ENCODE measurements at places on chromosomes 3 and 15.

DNA sequence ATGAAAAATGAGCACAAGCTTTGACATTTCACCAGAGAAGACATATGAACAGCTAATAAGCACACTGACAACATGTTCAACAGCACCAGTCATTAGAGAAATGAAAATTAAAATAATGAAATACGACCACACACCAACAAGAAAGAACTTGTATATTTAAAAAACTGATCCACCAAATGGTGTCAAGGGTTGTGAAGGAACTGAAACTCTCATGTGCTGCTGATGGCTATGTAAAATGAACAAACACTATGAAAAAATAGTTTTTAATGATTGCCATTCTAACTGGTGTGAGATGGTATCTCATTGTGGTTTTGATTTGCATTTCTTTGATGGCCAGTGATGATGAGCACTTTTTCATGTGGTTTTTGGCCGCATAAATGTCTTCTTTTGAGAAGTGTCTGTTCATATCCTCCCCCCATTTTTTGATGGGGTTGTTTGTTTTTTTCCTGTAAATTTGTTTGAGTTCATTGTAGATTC is 193.8 kb downstream of the SCAPER start:
- DNase-seq, result no peak

- DNase-seq, result no peak
These were observed 9.4 kb downstream of the CTNNB1 start for GRCh38 chr3:41208507-41209220.

GRCh38 chr3:113161661-113162060 is 49.7 kb upstream of the BOC start:
- DNase-seq, result no peak

DNA sequence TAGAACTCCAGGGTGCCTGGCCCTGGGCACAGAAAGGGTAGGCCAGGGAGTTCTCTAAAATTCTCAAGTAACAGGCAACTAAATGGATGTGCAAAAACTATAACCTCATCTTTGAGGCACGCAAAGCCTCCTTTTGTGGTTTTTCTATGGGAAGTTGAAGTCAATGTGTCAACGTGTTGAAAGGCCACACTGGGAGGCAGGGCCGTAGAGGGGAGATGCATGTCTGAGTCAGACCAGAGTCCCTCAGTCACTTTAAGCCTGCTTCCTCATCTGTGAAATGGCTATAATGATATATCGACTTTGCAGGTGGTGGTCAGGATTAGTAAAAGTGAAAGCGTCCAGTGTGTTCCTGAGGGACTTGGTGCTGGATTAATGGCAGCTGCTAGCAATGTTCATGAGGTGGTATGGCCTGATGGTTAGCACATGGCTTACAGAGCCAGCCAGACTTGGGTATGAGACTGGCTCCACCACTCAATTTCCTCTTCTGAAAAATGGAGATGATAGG is 17.0 kb downstream of the TGM5 start:
- no peak for DNase-seq

GRCh38 chr15:71078506-71079207 is 36.6 kb upstream of the THSD4 start:
- no peak for DNase-seq

DNA sequence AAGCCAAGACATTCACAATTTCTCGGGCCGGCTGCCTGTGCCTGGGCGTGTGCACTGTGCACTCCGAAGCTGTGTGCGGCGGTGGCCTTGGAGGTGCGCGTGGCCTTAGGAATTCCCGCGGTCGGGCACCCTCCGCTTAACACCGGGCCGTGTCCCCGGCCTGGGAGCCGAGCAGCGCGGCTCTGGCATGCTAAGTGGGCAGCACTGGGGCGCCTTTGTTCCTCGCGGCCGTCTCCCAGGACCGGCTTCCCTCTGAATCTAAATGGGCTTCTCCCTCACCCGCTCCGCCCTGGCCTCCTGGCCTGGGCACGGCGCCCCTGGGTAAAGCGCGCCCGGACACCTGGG is 498 bp upstream of the ARNT2 start:
- DNase-seq, result no peak

DNA sequence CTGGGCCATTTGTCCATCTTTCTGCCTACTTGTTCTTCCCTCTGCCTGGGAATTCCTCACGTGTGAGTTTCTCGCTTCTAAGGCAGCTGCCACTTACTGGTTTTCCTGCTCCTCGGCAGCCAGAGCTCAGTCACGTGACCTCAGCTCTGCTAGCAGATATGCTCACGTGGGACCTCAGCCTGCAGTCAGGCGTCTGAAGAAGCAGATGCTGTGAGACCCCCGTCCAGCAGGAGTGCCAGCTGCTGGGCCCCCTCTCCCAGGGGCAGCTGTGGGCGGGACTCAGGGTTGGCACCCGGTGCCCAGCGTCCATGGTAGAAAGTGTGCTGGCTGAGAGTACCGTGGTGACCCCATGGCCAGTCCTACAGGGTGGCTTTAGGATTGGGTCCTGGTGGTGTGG is 161.3 kb upstream of the TLE3 start:
- DNase-seq, result peak; percentile 74

DNA sequence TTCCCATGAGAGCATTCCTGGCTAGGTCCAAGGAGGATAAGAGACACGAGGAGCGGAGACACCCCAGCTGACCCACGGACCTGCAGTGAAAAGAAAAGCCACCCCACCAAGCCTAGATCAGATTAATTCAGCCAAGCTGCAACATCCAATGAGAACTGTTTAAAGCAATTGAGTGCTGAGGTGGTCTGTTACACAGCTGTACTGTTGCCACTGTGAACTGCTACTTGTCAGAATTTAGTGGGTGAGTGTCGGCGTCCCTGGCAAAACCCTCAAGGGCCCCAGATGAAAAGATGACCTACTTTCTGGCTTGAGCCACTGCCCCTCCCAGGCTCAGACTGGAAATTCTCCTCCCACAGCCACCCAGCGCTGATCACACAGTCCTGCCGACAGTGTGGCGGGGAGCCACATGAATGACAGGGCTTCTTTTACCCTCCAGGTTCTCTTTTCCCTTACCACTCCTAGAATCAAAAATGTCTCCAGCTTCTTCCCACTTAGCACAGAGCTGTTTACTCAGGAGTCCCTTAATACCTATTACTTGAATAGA is 26.4 kb upstream of the KBTBD12 start:
- no peak for DNase-seq

- no peak for DNase-seq
These were observed 30.8 kb downstream of the ARHGEF26 start for GRCh38 chr3:154151969-154152368.

- no peak for DNase-seq
These were observed 515.3 kb downstream of the ZBBX start for GRCh38 chr3:166864473-166865467.

DNA sequence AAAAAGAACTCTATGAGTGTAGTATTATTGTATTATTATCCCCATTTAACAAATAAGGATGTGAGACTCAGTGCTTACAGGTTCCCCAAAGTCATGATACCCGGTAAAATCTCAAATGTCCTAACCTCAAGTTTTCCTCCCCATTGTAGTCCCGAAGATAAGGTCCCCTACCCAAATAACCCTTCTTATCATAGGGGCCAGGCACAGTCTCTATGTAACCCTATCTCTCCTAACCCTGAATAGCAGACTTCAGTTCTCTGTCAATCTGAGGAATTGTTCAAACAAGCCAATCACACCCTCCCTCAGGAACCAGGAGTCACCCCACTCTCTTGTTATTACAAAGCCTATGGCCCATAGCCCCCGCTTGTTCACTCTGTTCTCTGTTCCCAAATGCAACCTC is 10.5 kb upstream of the SUSD5 start:
- no peak for DNase-seq

- no peak for DNase-seq
These were observed 86.6 kb downstream of the HMG20A start for GRCh38 chr15:77507143-77507897.

- no peak for DNase-seq
These were observed 181.2 kb upstream of the TTC14 start for GRCh38 chr3:180420804-180421203.

DNA sequence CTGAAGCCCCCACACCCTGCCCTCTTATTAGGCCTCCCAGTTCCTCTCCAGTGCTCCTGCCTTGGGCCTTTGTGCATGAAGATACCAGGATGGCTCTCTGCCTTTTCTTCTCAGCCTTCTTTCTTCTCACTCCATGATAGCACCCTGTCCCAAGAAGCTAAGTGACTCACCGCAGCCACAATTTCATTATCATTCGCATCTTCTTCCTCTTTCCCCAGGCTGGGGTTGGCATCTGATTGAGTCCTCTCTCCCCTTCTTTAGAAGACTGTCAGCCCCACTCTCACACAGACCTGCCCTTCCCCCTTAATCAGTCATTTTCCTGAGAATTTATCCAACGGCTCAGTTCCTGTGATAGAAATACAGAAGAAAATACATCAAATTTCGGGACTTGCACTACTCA is 102.0 kb downstream of the STAC start:
- DNase-seq, result no peak

DNA sequence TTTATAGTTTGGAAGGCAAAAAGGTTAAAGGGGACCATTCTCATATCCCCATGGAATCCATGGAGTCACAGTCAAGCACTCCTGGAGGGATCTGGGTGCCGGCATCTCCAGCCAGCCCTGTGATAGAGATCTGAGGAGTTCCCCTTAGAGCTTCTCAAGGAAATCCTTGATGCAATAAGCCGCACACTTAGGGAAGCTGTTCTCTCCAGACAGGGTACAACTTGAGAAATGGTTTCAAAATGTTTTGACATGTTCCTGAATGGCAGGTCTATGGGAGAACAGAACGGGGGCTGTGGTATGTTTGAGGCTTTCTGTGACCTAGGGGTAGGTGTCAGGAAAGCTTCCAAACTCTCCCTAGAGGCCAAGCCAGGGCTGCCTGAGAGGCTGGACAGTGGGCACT is 292.9 kb downstream of the TLE3 start:
- DNase-seq, result no peak

- DNase-seq, result no peak
These were observed 31.3 kb upstream of the SETMAR start for GRCh38 chr3:4271834-4272233.

GRCh38 chr3:4904811-4905695 is 74.2 kb upstream of the BHLHE40 start:
- DNase-seq, result no peak

GRCh38 chr3:5188419-5189221 is 1.1 kb downstream of the EDEM1 start:
- peak; percentile 62 for DNase-seq

DNA sequence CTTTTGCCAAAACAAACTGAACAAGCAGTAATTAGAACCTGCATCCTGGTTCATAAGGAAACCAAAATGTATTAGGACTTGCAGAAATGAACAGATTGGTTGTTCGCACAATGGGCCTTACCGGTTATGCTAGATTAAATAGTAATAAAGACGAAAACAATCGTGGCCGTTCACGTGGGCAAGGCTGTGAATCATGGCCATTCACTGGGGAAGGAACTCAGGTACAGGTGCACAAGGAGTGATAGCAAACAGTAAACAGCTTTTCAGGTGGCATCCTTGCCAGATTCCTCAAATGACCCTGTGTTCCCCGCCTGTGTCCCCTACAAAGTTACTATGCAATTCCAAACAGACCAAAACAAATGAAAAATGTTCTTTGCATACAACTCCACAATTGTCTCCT is 8.2 kb downstream of the LRIG1 start:
- DNase-seq, result peak; percentile 19

GRCh38 chr3:32128936-32129335 is 22.5 kb downstream of the GPD1L start:
- no peak for DNase-seq

- no peak for DNase-seq
These were observed 111.2 kb upstream of the SLC25A36 start for GRCh38 chr3:140830391-140830790.

- DNase-seq, result no peak
These were observed 58.4 kb downstream of the RBMS3 start for GRCh38 chr3:29339016-29339833.

GRCh38 chr3:46900356-46900755 is 22.8 kb downstream of the PTH1R start:
- no peak for DNase-seq

DNA sequence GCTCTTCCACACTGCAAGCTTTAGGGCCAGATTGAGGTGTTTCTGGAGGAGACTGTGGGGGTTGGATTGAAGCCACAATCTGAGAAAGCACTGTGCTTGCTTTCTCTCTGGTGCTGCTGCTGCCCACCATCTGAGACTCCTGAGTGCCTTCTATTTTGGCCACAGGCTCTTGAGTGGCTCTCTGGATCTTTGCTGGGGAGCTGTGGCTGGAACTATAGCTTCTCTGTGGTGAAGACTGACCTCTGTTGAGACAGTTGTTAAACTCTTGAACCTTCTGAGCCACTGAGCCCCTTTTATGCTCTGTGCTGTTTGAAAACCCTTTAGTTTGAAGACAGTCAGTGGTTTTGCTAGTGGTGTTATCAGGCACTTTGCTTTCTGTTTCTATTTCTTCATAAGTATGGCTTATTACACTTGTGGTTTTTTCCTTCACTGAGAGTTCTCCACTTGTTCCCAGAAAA is 108.7 kb upstream of the TSPAN3 start:
- DNase-seq, result peak; percentile 4

- DNase-seq, result no peak
These were observed 8.2 kb downstream of the FILIP1L start for GRCh38 chr3:100106094-100106493.

DNA sequence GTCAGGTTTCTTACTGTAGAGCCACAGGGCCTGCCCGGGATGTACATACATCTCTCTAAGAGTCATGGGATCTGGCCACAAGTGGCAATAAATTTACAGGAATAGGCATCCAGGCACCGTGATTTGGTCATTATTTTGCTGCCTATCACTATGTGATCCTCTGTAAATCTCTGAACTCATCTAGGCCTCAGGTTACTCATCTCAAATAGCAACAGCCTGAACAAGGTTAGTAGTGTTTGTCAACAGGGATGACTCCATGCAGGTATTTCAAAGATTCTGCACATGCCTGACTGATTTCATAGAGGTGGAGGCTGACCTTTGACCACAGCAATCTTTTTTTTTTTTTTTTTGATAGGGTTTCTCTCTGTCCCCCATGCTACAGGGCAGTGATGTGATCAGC is 88.8 kb upstream of the TBL1XR1 start:
- no peak for DNase-seq

GRCh38 chr15:84659904-84660781 is 2.1 kb upstream of the NMB start:
- no peak for DNase-seq

DNA sequence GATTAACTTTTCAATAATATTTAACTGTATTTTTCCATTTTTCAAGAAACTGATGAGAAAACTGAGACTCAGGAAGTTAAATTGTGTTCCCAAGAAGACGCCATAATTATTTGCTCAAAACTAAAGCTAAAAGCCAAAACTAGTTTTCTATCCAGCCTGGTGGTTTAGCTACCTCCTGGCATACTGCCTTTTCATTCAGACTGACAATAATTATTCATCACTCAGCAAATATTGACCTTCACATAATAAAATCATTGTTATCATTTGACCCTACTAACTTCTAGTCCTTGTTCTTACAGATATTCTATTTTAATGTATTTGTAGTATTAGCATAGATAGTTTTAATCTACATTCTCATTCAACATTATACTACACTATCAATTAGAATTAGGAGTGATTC is 210.6 kb upstream of the GADL1 start:
- no peak for DNase-seq

DNA sequence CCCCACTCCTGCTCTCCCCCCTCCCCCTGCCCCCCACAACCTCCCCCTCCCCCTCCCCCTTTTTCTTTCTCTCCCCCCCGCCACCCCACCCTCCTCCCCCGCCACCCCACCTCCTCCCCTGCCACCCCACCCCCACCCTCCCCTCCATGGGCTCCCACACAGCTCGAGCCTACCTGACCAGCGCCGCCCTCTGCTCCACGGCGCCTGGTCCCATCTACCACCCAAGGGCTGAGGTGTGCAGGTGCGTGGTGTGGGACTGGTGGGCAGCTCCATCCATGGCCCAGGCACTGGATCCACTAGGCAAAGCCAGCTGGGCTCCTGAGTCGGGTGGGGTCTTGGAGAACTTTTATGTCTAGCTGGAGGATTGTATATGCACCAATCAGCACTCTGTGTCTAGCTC is 68.3 kb upstream of the KCNAB1 start:
- DNase-seq, result no peak

Data from CD4-positive, alpha-beta T cell treated with Interleukin-17A for 4 hours (primary cell).